ENCODE measurements at places on chromosomes 1 and 21. TPM values are rescaled to one million over a fixed set of nuclear protein-coding genes. Genes with fewer than 3 reads are reported as not detected.

GRCh38 chr21:26815197-26815596, 30.0 kb downstream of the ADAMTS1 start:
- DNase-seq: no peak
- no peaks in the 10 kb centered on the region for H3K36me3 ChIP-seq
- H3K27ac ChIP-seq: peak overlapping the region; percentile 70
- peak overlapping the region; percentile 42 for H3K4me3 ChIP-seq

Gene DENND2C
- total RNA-seq: 20.7 TPM

Gene OR2L8
- total RNA-seq: not detected

DNA sequence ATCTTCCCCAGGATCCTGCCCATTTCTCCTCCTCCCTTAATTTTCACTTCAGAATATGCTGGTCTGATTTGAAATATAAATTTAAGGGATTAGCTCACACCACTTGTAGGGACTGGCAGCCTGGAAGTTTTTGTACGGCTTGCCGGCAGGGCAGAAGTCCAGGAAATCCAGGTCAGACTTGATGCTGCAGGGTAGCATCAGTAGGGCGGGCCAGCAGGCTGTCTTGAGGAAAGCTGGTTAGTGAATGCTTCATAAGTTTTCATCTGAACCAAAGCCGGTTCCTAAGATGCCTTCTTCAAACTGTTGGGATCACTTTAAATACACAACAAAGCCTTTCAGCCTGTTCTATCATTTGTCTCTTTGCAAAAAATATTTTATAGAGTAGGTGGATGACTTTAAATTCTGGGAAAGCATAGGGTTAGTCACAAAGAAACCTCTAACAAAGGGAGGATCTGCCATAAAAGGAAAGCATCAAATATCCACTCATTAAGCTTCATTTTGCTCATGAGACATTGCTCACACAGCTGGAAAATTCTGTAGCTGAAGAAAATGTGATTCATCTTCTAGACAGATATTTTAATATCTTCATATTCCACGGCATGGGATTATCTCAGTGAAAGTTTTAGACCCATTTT, 90.7 kb upstream of the GFI1 start:
- H3K4me3 ChIP-seq: no peak overlapping the region
- H3K36me3 ChIP-seq: no peaks in the 10 kb centered on the region
- no peak overlapping the region for H3K27ac ChIP-seq
- H3K27me3 ChIP-seq: no peaks in the 10 kb centered on the region
- H3K4me1 ChIP-seq: no peaks in the 10 kb centered on the region

DNA sequence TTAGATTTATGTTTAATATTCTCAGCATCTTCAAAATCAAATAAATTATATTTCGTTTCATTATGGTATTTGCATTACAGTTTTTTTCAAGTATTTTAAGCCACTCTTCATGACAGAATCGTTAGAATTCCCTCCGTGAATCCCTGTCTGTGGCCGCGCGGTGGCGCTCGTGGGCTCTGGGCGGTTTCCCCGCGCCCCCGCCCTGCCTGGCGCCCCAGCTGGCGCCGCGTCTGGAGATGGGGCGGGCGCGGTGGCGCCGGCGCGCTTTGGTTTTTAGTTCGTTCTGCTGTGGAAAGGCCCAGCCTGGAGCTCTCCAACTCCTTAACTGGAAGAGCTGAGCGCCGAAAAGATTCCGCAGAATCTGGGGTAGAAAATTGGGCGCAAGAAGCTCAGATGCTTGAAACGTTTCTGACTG, 25.7 kb downstream of the PRMT2 start:
- no peaks in the 10 kb centered on the region for H3K4me1 ChIP-seq
- DNase-seq: no peak
- H3K4me3 ChIP-seq: peak overlapping the region; percentile 34
- no peaks in the 10 kb centered on the region for H3K36me3 ChIP-seq

DNA sequence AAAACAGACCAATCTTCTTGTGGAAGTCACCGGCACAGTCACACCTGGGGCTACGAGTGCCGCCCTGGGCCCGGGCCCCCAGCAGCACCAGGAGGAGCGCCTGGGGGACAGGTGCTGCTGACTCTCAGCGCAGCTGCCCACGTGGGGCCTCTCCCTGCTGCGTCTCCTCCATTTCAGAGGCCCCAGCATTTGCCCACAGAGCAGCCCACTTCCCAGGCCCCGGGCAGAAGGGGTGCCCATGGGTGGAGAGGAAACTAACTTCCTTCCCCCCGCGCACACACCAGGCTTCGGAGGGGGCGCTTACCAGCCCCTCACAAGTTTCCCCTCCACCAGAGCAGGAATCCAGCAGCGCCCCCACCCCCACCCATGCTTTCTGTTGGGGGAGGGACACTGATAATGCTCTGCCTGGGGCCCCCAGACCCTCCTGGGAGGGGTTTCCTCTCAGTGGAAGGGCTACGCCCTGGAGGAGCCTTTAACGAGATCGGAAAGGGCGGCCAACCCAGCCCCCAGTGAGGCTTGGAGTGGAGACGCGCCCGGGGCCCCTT, 440 bp downstream of the TNFRSF25 start:
- no peaks in the 10 kb centered on the region for H3K4me1 ChIP-seq
- peaks cover 14% of the 10 kb centered on the region for H3K27me3 ChIP-seq
- H3K36me3 ChIP-seq: no peaks in the 10 kb centered on the region
- H3K27ac ChIP-seq: no peak overlapping the region
- DNase-seq: no peak

Gene GIPC2
- total RNA-seq: 1.5 TPM

Gene LRRC7
- total RNA-seq: 2.1 TPM

GRCh38 chr1:98637316-98637715, 24.2 kb upstream of the SNX7 start:
- no peaks in the 10 kb centered on the region for H3K4me1 ChIP-seq
- H3K27ac ChIP-seq: no peak overlapping the region
- no peaks in the 10 kb centered on the region for H3K27me3 ChIP-seq
- H3K36me3 ChIP-seq: no peaks in the 10 kb centered on the region
- H3K4me3 ChIP-seq: no peak overlapping the region

GRCh38 chr1:77744576-77744975, 15.1 kb downstream of the USP33 start:
- no peak overlapping the region for H3K27ac ChIP-seq
- peaks cover 6% of the 10 kb centered on the region for H3K36me3 ChIP-seq
- no peak overlapping the region for H3K4me3 ChIP-seq
- DNase-seq: no peak
- peaks cover 11% of the 10 kb centered on the region for H3K4me1 ChIP-seq

DNA sequence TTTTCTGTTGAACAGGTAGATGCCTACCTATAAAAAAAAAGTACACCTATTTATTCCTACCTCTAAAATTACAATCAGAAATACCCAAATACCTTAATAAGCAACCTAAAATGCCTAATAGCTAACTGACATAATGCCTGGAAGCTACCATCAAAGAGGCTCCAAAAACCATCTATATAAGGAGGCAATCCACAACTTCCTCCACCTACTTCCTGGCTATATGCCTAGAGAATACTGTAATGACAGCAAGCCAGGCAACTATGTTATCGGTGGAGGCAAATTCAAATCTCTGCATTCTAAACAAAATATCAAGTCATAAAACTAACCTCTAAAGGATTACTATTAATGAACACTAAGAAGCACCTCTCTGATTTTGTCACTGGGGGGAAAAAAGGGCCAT, 10.1 kb downstream of the ZNF644 start:
- H3K36me3 ChIP-seq: no peaks in the 10 kb centered on the region
- no peak overlapping the region for H3K4me3 ChIP-seq
- H3K27me3 ChIP-seq: no peaks in the 10 kb centered on the region
- no peak for DNase-seq
- H3K27ac ChIP-seq: peak overlapping the region; percentile 22

Gene TBX15
- total RNA-seq: 260 TPM

DNA sequence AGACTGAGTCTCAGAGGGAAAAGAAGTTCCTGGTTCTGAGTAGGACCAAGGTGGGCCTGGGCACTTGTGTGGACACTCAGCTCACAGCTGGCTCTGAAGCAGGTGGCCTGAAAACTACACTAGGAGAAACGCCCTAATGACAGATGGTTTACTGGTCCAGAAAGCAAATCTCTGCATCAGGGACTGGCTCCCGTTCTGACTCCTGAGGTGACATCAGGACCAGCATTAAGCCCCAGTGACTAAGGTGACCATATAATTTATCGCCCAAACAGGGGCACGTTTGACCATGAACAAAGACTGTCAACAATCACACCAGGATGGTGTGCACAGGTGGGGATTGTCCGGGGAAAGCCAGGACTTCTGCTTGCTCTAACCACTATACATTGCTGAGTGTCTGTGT, 12.2 kb upstream of the CD34 start:
- peaks cover 39% of the 10 kb centered on the region for H3K4me1 ChIP-seq
- no peak overlapping the region for H3K4me3 ChIP-seq
- no peaks in the 10 kb centered on the region for H3K27me3 ChIP-seq
- no peak for DNase-seq
- H3K36me3 ChIP-seq: no peaks in the 10 kb centered on the region

GRCh38 chr1:201503397-201504176, 3.3 kb downstream of the CSRP1 start:
- no peaks in the 10 kb centered on the region for H3K27me3 ChIP-seq
- DNase-seq: no peak
- no peaks in the 10 kb centered on the region for H3K36me3 ChIP-seq
- no peak overlapping the region for H3K4me3 ChIP-seq
- H3K27ac ChIP-seq: peak overlapping the region; percentile 80

DNA sequence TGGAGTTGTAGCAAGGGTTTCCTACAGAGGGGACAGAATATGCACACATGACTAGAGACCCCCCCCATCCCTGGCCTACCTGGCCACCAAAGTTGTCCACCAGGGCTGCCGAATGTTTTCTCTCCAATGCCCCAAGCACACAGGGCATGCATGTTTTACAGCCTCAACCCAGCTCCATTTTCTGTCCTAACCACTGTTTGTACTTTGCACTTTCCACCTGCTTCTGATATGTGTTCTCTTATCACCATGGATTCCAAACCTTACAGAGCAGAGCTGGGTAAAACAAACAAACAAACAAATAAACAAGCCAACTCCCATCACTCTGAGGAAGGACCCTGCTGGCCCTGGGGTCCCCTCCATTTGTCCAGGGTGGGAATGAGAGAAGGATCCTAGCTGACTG, 27.3 kb downstream of the CLIC6 start:
- no peaks in the 10 kb centered on the region for H3K36me3 ChIP-seq
- H3K27me3 ChIP-seq: no peaks in the 10 kb centered on the region
- no peak overlapping the region for H3K27ac ChIP-seq
- peaks cover 2% of the 10 kb centered on the region for H3K4me1 ChIP-seq

Gene CCT3
- total RNA-seq: 180 TPM

GRCh38 chr1:109454497-109455133, 11.7 kb upstream of the SYPL2 start:
- no peaks in the 10 kb centered on the region for H3K36me3 ChIP-seq
- H3K4me1 ChIP-seq: no peaks in the 10 kb centered on the region
- no peaks in the 10 kb centered on the region for H3K27me3 ChIP-seq
- H3K27ac ChIP-seq: no peak overlapping the region
- no peak for DNase-seq

DNA sequence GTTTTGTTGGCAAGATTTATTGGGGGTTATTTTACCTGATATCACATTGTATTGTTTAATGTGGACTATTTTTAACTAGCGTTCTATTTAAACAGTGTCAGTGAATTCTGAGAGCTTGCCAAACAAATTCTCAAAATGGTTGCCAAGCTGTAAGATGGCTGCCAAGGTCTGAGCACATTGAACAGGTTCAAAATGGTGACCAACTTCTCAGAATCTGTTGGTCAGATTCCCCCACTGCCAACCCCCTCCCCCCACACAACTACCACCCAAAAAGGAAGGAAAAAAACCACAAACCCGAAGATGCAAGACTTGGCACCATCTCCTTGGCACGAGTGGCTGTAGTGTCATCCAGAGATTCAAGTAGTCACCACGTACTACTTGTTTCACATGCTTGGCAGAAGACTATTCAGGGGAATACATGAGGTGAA, 159.1 kb downstream of the NFIA start:
- peak overlapping the region; percentile 85 for H3K27ac ChIP-seq
- H3K4me3 ChIP-seq: peak overlapping the region; percentile 47
- H3K4me1 ChIP-seq: peaks cover 66% of the 10 kb centered on the region
- H3K36me3 ChIP-seq: no peaks in the 10 kb centered on the region
- H3K27me3 ChIP-seq: no peaks in the 10 kb centered on the region

DNA sequence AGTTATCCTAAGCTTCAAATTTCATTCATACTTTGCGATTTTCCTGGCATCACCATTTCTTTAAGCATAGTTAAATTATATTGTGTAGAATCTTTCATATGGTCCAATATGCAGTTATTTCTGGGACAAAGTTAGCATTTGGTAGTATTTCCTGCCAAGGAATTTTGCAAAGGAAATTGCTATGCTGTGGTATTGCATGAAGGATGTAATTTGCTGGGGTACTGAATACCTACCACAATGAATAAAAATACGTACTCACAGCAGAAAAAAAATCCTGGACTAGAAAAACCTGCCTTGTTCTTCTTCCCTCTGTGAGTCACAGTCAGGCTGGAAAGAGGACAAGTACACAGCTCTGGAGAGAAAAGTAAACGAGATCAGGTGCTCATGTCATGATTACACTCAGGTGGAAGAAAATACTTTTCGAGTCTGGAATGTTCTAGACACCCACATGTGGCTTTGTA, 241.2 kb downstream of the PTBP2 start:
- H3K4me3 ChIP-seq: no peak overlapping the region
- DNase-seq: no peak
- no peaks in the 10 kb centered on the region for H3K27me3 ChIP-seq
- no peak overlapping the region for H3K27ac ChIP-seq

- H3K4me3 ChIP-seq: no peak overlapping the region
- DNase-seq: no peak
- H3K36me3 ChIP-seq: no peaks in the 10 kb centered on the region
- no peak overlapping the region for H3K27ac ChIP-seq
- H3K4me1 ChIP-seq: no peaks in the 10 kb centered on the region
Measured at GRCh38 chr1:241677201-241677600, 25.1 kb downstream of the WDR64 start.

DNA sequence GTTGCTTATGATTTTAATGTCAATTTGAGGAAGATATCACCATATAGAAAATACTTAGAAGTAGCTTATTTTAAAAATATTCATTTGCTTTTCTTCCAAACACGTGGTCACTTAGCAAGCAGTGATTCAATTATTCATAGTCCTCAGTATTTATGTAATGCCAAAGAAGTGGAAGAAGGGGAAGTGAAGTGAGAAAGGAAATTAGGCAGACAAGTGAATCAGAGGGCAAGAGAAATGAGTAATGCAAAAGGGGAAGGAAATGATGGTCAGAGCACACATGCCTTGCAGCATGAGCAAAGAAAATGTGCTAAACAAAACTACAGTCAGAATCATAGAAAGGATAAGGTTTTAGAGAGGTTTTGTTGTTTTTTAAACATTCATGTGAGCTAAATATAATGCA, 31.8 kb downstream of the SDCCAG8 start:
- no peak for DNase-seq
- H3K4me3 ChIP-seq: no peak overlapping the region
- no peak overlapping the region for H3K27ac ChIP-seq
- no peaks in the 10 kb centered on the region for H3K4me1 ChIP-seq
- H3K27me3 ChIP-seq: no peaks in the 10 kb centered on the region

DNA sequence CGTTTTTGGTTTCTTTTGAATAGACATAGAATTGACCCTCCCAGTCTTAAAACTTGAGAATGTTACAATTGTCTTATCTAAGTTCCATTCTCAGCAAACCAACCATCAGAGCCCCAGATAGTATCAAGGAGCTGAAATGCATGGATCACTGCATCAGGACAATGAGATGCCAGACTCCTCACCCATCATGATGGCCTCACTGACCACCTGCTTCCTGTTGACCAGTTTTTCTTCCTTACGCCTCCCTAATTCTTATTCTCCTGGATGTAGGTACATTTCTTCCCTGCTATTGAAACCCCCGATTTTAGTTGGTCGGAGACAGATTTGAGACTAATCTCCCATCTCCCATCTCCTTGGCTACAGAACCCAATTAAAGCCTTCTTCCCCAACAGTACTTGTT, 17.7 kb downstream of the MATN1 start:
- no peaks in the 10 kb centered on the region for H3K27me3 ChIP-seq
- no peaks in the 10 kb centered on the region for H3K36me3 ChIP-seq
- H3K4me3 ChIP-seq: no peak overlapping the region
- no peak for DNase-seq
- peaks cover 4% of the 10 kb centered on the region for H3K4me1 ChIP-seq

Gene CD58
- 4.1 TPM for total RNA-seq

Gene IFI16
- total RNA-seq: 13.5 TPM

Gene NFIA
- 12.9 TPM for total RNA-seq

All from gastrocnemius medialis (tissue), 4 donors.